ENCODE measurements at places on chromosomes 2 and 18. TPM values are rescaled to one million over a fixed set of nuclear protein-coding genes. Genes with fewer than 3 reads are reported as not detected.

DNA sequence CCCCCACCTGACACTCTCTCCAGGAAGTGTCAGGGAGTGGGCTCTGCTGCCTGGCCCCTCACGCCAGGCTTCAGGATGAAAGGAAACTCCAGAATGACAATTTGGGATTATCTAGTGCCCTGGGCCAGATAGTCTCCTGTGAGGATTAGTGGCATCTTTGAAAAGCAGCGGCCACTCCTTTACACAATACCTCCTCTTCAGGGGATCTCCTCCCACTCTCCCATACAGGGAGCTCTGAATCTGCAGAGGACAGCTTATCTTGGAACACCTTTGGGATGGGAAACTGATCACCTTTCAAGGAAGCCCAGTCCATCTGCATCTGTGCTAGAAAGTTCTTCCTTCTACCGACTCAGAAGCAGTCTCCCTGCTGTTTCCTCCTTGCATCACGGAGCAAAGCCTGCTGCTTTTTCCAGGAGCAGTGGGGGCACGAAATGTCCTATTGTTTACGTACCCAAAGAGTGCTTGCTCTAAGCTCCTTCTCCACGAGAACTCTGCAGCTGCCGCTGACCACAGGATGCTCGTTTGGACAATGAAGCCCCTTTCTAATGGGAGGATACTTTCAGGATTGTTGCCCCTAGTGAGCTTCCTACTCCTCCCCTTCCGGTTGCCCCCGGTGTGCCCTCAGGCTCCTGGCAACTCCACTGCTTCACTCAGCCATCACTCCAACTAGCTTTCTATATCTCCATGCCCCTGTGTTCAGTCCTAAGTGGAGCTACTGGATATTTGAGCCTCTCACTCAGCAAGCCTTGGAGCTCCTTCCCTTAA lies 31.5 kb downstream of the SIX3 start:
- DNase-seq, result no peak

The AQP12B gene
- total RNA-seq, result not detected

DNA sequence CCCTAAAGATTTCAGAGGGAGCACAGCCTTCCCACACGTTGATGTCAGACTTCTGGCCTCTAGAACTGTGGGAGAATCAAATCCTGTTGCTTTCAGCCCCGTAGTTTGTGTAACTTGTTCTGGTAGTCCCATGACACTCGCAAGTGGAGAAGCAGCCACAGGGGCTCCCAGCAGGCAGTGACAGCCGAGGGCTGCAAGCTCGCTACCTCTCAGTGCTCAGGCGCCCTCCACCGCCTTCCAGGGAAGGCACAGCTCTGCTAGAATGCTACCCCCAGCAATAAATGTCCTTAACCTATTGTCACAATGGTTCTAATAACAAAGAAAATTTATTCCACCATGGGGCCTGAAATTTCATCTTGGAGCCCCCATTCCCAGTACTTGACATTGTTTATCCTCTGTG lies 143.1 kb upstream of the ZNF236 start:
- DNase-seq, result no peak

DNA sequence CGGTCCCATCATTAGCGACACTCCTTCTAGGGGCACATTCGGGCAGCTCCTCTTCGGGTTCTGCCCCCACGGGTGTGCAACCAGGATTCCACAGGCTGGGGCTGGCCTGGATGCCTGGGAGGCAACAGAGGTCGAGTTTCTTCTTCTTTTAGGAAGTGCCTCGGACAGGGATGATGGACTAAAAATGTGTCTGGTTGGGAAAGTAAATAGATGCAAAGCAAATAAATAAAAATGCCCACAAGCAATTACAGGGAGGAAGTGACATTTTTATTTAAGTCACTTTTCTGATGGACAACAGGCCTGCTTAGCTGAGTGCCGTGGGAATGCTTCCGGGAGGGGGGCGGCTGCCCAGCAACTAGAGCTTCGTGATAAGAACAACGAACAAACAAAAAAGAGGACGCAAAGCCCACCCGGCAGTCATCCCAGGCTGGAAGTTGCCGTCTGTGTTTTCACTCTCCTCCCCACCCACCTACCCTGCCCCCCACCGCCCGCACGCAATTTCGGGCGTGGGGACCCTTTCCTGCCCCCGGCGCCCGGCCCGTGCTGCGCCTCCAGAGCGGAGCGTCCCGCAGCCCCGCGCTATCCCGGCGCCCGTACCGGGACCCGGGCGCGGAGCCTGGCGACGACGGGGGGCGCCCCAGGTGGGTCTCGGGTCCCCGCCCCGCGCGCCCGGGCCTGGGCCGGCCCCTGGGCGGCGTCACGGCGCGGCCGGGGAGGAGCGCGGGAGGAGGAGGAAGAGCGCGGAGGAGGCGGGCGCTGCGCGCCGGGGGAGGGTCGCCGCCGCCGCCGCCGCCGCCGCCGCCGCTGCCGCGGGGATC lies 412 bp upstream of the NCK2 start:
- peak; percentile 86 for DNase-seq

GRCh38 chr18:11271954-11272353 lies 122.6 kb upstream of the PIEZO2 start:
- no peak for DNase-seq

GRCh38 chr2:128513961-128514283 lies 195.3 kb upstream of the HS6ST1 start:
- peak; percentile 68 for DNase-seq

The KYNU gene
- total RNA-seq, result 34.5 TPM

The SPATA3 gene
- total RNA-seq, result not detected
